ENCODE measurements at places on chromosomes 7 and 10. TPM values are rescaled to one million over a fixed set of nuclear protein-coding genes. Genes with fewer than 3 reads are reported as not detected.
A peak's percentile ranks its signal among the peaks of the same experiment; 100 is the strongest.

DNA sequence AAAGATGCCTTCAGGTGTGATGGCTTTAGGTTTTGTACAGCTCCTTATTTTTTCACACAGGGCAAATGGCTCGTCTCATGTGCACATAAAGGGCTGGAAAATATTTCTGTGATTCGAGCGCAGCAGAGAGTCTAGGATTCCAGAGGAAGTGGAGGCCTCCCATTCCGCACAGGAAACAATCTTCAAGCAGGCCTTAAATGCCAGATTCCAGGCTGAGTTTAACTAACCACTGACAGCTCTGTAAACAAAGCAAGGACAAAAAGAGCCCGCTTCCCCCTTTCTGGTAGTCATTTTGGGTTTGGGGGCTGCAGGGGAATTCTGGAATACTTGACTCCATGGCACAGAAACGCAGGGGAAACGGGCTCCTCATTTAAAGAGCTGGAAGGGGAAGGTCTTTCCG is 87.2 kb downstream of the CALD1 start:
- no peak for DNase-seq

Gene GALNT17
- 0.36 TPM for total RNA-seq

Gene VPS50
- 40.4 TPM for total RNA-seq

DNA sequence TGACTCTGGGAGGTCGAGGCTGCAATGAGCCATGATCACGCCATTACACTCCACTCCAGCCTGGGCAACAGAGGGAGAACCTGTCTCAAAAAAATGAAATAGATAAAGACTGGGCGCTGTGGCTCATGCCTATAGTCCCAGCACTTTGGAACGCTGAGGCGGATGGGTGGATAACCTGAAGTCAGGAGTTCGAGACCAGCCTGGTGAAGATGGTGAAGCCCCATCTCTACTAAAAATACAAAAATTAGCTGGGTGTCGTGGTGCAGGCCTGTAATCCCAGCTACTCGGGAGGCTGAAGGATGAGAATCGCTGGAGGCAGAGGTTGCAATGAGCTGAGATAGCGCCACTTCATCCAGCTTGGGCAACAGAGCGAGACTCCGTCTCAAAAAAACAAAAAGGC is 1.1 kb upstream of the DDX21 start:
- DNase-seq, result no peak

DNA sequence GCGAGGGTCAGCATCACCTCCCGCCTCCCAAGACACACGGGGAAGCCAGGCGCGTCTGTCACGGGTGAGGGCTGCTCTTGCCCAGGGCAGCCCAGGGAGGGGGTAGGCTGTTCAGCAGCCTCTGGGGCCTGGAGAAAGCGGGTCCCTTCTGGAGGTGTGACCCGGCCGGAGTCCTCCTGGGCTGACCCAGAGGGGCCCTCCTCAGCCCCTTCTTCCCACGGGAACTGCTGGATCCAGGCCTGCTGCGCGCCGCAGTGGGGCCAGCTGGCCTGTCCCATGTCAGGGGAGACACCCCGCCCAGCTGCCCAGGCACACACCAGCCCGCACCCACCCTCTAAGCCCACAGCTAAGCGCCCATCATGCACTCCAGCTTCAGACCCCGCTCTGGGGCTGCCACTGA is 41.8 kb downstream of the INSIG1 start:
- no peak for DNase-seq

Gene GPR85
- total RNA-seq, result 7.2 TPM

- peak; percentile 74 for DNase-seq
Observed at GRCh38 chr7:121395494-121395960, 581 bp downstream of the FAM3C start.

DNA sequence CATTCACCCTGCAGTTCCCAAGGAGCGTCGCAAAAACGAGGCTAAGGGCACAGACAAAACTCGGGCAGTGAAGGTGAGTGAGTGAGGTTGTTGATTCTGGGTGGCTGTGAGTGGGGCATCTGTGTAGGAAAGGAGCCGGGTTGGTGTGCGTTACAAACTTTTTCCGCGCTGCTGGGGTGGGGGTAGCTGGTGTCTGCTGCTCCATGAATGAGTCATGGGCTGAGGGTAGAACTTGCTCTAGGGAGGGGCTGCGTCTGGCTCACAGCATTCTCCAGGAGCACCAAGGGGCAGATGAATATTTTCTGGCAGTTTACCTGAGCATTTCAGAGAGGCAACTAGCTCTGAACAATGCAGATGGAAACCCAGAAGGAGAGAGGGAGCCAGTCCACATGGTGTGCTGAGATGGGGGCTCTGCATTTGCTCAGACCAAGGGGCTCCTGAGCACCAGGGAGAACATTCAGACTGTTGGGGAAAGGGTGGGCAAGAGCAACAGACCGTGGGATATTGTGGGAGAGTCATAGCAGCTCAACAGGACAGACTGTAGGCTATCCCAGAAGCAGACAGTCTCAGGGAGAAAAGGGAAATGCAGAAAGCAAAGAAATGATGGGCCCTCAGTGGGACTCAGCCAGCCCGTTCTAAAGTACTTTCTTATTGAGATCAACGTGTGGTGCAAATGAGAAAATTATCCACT is 18.8 kb downstream of the NOBOX start:
- DNase-seq, result peak; percentile 65

GRCh38 chr7:95905167-95905566 is 132.8 kb downstream of the DYNC1I1 start:
- DNase-seq, result no peak

DNA sequence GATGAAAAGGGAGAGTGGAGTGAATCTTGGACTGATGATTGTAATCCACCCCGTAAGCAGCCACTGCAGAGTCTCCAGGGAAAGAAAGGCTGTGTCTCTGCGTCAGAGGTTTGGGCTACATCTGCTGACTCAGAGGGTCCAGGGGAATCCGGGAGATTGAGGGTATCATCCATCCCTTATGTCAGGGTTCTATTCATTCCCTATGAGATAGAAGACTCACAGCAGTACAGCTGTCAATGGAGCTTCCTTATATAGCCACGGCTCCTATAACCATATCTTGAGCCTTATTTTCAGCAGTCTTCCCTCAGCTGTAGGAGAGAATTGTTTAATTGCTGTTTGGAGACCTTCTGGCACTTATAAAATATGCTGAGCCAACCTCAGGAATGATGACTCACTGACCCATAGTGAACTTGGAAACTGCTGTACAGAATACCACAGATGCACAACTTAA is 558.2 kb upstream of the PFKP start:
- DNase-seq, result no peak

DNA sequence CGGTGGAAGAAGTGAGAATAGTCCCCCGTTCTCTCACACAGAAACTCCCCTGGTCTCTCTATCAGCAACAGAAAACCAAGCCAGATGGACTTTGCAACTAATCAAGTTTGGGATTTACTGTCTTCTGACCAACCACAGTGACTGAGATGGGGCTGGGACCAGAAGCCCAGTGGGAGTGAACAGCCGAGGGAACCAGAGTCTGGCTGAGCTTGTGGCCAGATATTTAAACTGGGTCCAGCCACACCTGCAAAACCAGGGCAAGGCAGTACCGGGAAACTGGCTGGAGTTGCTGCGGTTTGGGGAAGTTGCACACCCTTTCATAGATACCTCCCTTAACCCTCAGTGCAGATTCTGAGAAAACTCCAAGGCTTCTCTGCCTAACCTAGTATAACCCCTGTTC is 6.0 kb downstream of the GSTK1 start:
- no peak for DNase-seq

- no peak for DNase-seq
Observed at GRCh38 chr7:87004956-87005355, 54.5 kb downstream of the ELAPOR2 start.

DNA sequence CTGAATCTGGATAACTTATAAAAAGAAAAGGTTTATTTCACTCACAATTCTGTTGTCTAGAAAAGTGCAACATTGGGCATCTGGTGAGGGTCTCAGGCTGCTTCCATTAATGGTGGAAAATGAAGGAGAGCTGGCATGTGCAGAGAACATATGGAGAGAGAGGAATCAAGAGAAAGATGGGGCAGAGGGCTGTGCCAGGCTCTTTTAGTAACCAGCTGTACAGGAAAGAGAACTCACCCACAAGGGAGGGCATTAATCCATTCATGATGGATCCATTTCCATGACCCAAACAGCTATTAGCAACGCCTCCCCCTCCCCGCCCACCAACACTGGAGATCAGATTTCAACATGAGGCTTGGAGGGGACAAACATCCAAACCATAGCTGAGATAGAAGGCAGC is 61.7 kb upstream of the LYZL1 start:
- DNase-seq, result no peak

Gene PI4K2A
- total RNA-seq, result 23.5 TPM
